Stimulated activated CD8-positive, alpha-beta memory T cell treated with anti-CD3 and anti-CD28 coated beads, Interleukin-4, amount 100 ng/mL, for 24 hours (primary cell): ENCODE measurements at places on chromosomes 6 and 20.

DNA sequence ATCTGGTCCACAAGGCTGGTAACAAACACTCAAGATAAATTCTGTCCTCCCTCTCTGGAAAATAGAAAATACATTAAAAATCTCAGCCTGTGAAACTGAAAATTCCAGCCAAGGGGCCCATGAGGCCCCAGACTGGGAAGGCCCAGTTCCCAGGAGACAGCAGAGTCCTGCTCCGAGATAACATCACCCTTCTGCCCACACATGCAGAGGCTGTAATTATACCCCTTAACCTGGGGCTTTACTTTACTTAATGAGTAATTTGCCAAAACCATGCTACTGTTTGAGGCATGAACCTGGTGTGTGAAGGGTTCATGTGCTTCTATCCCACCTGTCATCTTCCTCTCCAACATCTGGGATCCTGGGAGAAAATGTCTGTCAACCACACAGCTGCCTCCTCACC is 398.9 kb upstream of the SULF2 start:
- DNase-seq, result no peak

- DNase-seq, result no peak
Observed at GRCh38 chr6:87184762-87185250, 29.4 kb downstream of the ZNF292 start.

DNA sequence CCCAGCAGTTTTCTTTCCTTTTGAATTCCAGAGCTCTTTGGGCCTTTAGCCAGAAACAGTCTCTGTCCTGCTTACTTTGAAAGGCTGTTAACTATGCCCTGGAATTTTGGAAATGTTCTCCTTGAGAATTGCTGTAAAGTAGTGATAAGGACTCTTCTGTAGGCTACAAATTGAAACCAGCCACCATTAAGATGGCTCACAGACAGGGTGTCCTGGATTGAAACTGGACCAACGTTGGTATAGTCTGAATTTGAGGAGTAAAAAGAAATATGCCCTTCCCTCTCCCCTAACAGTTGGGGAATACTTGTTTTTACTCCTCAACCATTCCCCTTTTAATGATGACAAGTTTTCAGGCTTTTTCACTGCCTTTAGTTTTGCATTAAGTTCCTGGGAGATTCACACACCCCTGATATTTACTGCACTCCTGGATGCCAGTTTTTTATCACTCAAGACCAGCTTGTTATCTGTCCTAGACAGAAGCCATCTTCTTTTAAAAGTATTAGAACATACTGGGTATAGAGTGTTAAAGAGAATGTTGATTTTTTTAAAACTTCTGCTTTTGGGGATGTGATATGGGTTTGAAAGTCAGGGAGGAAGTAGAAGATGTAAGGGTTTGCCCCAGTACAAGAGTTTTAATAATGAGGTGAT is 21.9 kb downstream of the TOP1 start:
- no peak for DNase-seq

DNA sequence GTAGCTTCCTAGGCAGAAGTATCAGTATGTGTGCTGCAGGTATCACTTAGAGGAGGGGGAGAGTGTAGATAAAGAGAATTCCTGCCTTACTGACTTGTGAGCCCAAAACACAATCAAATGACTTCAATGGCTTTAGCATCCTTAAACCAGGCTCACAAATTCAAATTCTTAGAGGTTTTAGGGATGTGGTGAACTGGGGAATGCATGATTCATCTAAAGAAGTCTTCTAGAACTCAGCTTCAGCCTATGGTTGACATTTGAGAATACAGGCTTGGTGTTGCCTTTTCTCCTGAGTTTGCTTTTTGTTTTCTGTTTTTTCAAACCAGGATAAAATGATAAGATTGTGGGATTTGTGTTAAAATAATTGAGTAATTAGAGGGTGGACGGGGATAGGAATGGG is 14.4 kb downstream of the SNRPC start:
- DNase-seq, result no peak

GRCh38 chr20:9969626-9970025 is 65.2 kb upstream of the ANKEF1 start:
- DNase-seq, result no peak

DNA sequence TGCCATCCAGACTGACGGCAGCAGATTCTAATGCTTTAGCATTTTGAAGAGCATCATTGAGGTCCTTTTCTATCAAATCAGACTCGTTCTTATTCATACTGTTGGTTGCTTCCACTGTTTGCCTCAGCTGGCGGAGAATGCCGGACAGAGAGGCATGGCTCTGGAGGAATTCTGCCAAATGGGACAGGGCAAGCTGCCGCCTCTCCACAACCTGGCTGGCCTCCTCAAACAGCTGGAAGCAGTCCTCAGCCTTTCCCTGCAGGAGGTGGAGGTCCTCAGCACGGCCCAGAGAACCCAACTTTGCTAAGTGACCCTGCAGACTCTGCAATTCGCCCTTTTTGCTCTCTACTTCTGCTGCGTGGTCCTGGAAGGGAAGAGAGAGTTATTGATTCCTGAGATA is 220.5 kb downstream of the SYNE1 start:
- DNase-seq, result no peak

- no peak for DNase-seq
Observed at GRCh38 chr6:12172572-12172971, 117.6 kb upstream of the EDN1 start.

- no peak for DNase-seq
Observed at GRCh38 chr6:98977671-98978292, 30.0 kb upstream of the FBXL4 start.

GRCh38 chr6:101116337-101116736 is 235.2 kb upstream of the ASCC3 start:
- DNase-seq, result no peak

DNA sequence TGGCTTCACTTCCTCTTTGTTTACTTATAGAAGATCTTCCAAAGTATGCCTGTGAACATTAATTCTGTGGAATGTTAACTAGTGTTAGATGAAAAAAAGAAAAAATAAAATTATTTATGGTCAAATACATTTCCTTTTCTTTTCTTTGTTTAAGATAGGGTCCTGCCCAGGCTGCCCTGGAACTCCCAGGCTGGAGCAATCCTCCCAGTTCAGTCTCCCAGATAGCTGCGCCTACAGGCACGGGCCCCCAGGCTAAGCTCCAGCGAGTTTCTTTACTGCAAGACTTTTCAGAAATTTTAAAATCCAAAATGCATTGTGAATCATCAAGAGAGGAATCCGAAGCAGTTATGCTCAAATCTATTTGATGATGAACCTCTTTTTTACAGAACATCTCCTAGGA is 39.3 kb upstream of the IL20RA start:
- no peak for DNase-seq

DNA sequence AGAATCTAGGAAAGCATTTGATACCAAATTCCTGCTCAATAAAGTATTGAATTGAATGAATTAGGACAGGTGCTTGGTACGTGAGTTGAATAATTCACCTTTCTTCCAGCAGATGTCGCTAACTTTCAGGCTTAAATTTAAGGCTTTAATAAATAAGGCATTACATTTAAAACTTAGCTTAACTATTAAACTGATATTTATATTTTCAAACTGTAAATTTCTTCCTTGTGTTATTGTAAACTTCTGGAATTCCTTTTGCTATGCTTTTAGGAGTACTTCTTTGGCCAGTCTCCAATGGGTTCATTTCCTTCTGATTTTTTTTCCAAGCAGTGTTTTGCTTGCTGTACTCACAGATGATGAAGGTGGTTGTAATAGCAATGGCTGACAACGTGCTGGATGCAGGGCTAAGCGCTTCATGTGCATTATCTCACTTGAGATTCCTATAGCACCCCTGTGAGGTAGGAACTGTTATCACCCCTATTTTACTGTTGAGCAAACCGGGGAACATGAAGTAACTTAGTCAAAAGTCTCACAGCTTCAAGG is 71.3 kb upstream of the SLC2A12 start:
- no peak for DNase-seq

GRCh38 chr20:34017610-34018009 is 23.9 kb downstream of the RALY start:
- no peak for DNase-seq

GRCh38 chr6:96223695-96224094 is 207.9 kb downstream of the FUT9 start:
- no peak for DNase-seq

DNA sequence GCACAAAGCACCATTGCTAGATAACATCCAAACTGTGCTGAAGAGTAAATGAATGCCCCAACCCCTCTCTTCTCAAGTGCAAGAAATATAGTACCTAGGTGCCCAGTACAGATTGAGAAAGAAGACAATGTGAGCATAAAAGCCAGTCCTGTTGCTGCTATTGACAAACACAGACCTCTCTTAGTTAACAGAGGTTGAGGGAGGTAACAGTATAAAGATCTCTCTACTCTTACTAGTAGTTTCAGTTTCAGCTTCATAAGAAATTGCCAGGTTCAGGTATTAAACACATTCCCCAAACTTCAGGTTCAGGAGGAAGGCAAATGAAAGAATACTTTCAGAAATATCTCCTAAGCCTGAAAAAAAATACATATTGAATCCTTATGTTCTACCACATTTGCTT is 31.4 kb downstream of the TBC1D32 start:
- no peak for DNase-seq

GRCh38 chr6:144075187-144075586 is 20.2 kb downstream of the SF3B5 start:
- no peak for DNase-seq

GRCh38 chr20:45032781-45033180 is 66.5 kb downstream of the STK4 start:
- DNase-seq, result no peak

- no peak for DNase-seq
Observed at GRCh38 chr20:61520893-61521460, 268.9 kb downstream of the CDH4 start.

- DNase-seq, result no peak
Observed at GRCh38 chr20:4122926-4123325, 107.6 kb upstream of the RNF24 start.

DNA sequence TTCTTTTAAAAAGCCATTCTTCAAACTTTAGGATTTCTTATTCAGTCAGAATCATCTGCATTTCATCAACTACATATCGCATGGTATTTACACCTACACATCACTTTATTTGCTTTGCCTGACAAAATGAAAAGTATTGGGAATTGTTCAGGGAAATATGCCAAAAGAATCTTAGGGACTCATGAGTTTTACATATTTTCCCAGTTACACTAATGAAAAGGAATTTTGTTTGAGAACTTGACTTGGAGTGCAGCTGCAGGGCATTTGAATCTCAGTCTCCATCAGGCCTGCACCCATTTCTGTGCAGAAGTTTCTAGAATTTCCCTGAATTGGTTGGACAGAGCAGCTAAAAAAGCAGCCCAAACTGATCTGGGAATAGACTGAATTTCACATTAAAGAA is 65.3 kb downstream of the MTHFD1L start:
- DNase-seq, result no peak

- DNase-seq, result no peak
Observed at GRCh38 chr6:44432726-44433125, 45.2 kb downstream of the CDC5L start.

DNA sequence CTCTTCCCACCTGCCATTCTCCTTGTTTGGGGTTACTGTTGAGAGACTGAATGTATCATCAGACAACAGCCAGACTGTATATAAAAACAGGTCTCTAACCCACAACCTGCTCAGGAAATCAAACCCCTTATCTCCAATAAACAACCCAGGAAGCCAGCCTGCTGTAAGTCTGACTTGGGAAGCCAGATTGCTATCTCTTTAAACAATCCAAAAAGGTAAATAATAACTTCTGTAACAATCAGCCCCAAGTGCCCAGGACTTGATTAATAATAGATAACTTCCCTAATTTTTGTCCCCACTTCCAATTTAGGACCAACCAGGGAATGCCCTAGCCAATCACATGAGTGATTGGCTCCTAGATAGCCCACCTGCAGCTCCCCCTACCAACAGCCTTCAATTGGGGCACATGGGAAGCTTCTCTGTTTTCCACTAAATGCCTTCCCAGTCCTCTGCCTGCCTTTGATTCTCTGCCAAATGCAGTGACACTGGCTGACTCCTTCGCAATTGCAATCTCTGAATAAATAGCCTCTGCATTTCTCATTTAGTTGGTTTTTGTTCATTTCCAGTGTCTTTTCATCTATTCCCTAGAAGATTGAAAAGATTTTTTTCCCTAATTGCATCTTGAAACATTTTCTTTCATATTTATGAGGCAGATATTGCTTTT is 117.1 kb upstream of the TAB2 start:
- DNase-seq, result no peak

- DNase-seq, result no peak
Observed at GRCh38 chr6:42453654-42454427, 2.1 kb upstream of the TRERF1 start.

- DNase-seq, result no peak
Observed at GRCh38 chr20:12413116-12413515, 495.4 kb downstream of the BTBD3 start.

DNA sequence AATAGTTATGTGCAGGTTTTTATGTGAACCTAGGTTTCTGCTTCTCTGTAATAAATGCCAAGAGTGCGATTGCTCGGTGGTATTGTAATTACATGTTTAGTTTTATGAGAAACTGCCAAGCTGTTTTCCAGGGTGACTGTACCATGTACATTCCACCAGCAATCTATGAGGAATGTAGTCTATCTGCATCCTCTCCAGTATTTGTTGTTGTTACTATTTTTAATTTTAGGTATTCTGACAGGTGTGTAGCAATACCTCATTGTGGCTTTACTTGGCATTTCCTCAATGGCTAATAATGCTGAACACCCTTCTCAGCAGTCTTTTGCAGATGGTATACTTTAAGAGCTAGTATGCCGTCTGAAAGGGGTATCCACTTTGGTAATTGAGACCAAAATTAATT is 142.1 kb downstream of the BMP2 start:
- no peak for DNase-seq

GRCh38 chr20:8740265-8740664 is 328.6 kb upstream of the PLCB4 start:
- DNase-seq, result no peak

GRCh38 chr6:40932366-40932765 is 106.7 kb downstream of the UNC5CL start:
- no peak for DNase-seq

- peak; percentile 87 for DNase-seq
Observed at GRCh38 chr20:34558320-34559218, at the start of gene MAP1LC3A. Gene MAP1LC3A, plus strand, starts transcription at chr20:34558718. Its CDS starts 151 bp downstream, at chr20:34558869.

DNA sequence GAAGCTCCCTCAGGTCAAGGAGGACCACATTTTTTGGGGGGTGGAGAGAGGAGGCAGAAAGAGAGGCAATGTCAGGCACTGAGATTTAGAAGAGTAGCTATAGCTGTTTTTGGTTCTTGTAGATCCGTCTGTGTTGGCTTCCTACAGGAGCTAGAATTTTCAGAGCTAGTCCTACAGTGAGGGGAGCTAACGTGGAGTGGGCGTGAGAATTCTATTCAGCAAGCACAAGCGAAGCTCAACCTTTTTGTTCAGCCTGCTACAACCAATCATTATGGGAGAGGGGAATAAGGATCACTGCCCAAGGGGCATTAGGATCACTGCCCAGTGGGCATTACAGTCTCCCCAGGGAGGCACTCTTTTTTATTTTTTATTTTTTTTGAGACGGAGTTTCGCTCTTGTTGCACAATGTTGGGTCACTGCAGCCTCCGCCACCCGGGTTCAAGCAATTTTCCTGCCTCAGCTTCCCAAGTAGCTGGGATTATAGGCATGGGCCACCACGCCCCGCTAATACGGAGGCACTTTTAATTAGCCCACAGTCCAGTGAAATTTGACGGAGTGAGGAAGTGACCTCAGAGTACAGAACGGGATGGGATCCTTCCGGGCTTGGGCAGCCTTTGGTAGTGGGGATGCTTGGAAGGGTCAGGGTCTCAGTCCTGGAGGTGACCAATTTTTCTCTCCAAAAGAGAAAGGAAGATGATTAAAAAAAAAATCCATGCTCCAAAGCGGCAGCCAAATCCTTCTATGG is 1.1 kb upstream of the PANK2 start:
- DNase-seq, result no peak
